ENCODE measurements at places on chromosomes 11 and 22. TPM values are rescaled to one million over a fixed set of nuclear protein-coding genes. Genes with fewer than 3 reads are reported as not detected.
A peak's percentile ranks its signal among the peaks of the same experiment; 100 is the strongest.

Gene TREH
- not detected for total RNA-seq

Gene SHANK3
- total RNA-seq = 0.27 TPM

- peak overlapping the region; percentile 44 for H3K4me3 ChIP-seq
- peaks cover 21% of the 10 kb centered on the region for H3K27me3 ChIP-seq
- peaks cover 39% of the 10 kb centered on the region for H3K4me1 ChIP-seq
- H3K27ac ChIP-seq = peak overlapping the region; percentile 6
- no peaks in the 10 kb centered on the region for H3K36me3 ChIP-seq
Measured at GRCh38 chr11:76671626-76672309, 1.2 kb upstream of the LRRC32 start.

DNA sequence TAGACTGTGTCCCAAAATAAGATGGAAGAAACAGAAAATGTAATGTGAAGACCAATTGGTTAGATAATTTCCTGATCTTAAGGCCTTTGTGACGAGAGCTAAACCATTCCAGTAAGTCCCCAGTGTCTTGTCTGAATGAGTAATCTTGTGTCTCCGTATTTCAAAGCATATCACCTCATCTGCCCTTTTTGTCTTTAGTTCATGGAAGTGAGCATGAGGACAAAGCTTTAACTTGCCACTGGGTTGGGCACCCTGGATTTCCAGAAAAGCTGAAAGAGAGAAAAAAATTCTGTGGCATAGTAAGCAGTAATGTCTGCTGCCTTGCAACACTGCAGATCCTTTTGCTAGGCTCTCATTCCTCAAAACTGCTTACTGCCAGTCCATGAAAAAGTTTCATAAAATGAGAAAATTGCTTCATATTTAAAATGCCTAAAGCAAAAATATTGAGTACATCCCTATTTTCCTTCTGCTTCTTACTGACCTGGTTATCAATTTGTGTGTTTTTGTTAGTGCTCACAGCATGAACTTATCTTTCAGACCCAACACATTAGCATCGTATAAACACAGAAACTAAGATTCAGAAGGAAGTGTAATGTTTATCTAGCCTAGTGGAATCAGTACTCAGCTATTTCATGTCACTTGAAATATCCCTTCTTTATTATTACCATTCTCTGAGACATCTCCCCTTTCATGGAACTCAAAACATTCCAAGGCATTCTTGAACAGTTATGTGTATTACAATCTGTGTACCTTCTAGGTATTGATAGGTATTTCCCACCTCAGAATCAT lies 5.3 kb downstream of the CASP12 start:
- H3K36me3 ChIP-seq = peaks cover 2% of the 10 kb centered on the region
- H3K27me3 ChIP-seq = no peaks in the 10 kb centered on the region
- no peak overlapping the region for H3K27ac ChIP-seq
- no peak overlapping the region for H3K4me3 ChIP-seq
- no peak for DNase-seq

GRCh38 chr11:70826541-70827335 lies 425.6 kb downstream of the SHANK2 start:
- H3K36me3 ChIP-seq = no peaks in the 10 kb centered on the region
- H3K27me3 ChIP-seq = peaks cover 47% of the 10 kb centered on the region
- no peak overlapping the region for H3K4me3 ChIP-seq
- no peak for DNase-seq
- H3K27ac ChIP-seq = no peak overlapping the region

Measured in activated naive CD8-positive, alpha-beta T cell treated with anti-CD3 and anti-CD28 coated beads for 36 hours (primary cell).